CD4-positive, alpha-beta T cell treated with Interleukin-1 beta for 1 hour (primary cell): ENCODE measurements at places on chromosomes 2 and 18.

DNA sequence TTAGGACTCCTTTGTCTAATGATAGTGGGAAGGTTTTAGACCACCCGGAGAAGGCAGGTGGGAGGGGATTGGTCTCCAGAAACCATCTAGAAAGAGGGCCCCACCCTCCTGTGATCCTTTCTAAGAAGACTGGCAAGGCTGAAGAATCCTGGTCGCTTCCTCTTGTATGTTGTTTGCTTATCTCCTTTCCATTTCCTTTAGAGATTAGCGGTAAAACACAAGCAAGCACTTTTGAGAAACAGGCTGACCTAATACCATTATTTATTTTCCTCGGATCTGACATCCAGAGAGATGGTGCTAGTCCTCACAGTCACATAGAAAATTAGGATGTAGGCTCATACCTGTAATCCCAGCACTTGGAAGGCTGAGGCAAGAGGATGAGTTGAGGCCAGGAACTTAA is 45.2 kb upstream of the SPRED2 start:
- no peak for DNase-seq

DNA sequence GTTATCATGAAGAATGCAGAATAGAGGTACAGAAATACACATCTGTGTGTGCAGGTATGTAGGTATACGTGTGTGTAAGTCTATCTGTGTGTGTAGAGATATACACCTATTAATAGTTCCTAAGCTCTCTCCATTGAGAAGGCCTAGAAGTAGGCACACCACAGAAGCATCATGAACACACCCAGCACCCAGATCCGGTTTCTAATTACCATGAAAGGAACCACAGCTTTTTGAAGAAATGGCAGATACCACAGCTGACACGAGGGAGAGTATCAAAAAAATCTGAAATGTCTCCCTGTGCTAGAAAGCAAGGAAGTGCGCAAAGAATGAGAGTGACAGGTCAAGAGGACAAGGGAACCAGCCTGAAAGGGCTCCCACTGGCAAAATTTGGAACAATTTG is 27.7 kb upstream of the AP1S3 start:
- DNase-seq: peak; percentile 9

DNA sequence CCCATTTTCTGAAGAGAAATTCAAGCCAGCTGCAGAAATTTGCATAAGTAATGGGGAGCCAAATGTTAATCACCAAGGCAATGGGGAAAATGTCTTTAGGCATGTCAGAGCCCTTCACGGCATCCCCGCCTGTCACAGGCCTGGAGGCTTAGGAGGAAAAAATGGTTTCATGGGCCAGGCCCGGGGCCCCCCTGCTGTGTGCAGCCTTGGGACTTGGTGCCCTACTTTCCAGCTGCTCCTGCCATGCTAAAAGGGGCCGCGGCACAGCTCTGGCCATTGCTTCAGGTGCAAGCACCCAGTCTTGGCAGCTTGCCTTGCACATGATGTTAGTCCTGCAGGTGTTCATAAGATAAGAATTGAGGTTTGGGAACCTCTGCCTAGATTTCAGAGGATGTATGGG is 1235.7 kb downstream of the DPP10 start:
- no peak for DNase-seq

DNA sequence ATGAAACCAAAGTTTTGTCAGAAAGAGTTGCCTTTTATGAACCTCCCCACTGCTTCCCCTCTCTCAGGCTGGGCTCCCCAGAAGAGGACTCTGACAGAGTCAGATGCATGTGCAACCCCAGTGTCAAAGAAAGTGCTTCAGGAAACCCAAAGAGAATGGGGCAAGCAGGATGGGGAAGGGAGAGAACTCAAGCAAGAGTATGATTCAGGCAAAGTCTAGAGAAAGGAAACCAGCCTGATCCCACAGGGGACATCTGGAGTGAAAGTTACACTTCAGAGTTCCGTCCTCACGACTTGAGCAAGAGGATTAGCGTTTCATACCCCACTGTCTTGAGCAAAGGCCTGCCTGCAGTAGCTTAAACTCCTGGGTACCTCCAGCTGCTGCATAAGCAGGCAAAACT is 51.8 kb upstream of the EPC2 start:
- no peak for DNase-seq

DNA sequence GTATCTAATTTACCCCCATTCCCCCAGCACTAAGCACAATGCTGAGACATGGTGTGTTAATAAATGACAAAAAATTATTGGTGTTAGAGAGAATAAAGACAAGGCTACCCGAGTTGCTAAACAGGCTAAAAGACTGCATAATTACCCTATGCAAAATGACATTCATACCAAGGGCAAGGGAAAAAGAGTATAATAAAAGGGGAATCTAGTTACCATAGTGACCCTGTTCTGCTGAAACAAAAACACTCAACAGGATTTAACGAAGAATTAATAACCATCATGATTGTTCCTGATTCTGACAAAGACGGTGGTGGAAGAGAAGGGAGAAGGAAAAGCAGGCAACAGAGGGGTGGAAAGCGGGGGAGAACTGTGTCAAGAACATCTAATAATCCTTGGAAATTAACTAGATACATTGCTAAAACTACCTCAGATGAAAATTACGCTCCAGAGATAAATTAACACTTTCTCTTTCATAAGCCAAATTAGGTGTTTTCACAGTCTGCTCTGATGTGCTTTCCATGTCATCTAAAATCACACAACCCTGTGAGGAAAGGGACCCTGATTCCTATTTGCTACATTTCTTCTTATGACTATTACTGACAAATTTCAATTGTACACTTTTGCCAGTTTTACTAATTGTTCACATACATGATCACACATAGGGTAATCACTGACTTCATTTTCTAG is 25.5 kb downstream of the TTR start:
- DNase-seq: no peak

GRCh38 chr18:51610481-51610880 is 413.0 kb upstream of the MEX3C start:
- no peak for DNase-seq

GRCh38 chr2:24915175-24915574 is 4.9 kb downstream of the ADCY3 start:
- no peak for DNase-seq

- no peak for DNase-seq
These were observed 11.3 kb downstream of the SMAD7 start for GRCh38 chr18:48939205-48940097.

GRCh38 chr2:212330263-212330662 is 208.3 kb downstream of the ERBB4 start:
- no peak for DNase-seq

DNA sequence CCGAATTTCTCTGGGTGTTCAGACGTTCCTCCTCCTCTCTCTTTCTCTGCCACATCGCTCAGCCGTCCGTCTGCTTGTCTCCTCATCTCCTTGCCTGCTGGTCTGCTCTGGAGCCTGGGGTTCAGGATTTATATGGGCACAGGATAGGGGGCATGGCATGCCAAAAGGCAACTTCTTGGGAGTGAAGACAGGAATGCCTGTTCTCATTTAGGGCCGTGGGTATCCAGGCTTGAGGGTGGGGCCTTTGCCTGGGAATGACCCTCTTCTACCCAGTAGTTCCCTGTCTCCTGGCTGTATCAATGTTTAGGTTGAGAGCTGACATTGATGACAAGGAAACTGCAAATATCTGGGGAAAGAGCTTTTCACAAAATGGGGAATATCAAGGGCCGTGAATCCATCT is 98.0 kb downstream of the HRH4 start:
- DNase-seq: no peak

GRCh38 chr2:113768770-113769169 is 12.3 kb upstream of the SLC35F5 start:
- no peak for DNase-seq

- no peak for DNase-seq
These were observed 189.6 kb upstream of the TNP1 start for GRCh38 chr2:217049422-217049821.

- DNase-seq: no peak
These were observed 74.9 kb upstream of the APCDD1 start for GRCh38 chr18:10379522-10379921.

GRCh38 chr2:121638333-121638732 is 10.9 kb downstream of the CLASP1 start:
- no peak for DNase-seq

- DNase-seq: no peak
These were observed 17.1 kb upstream of the B3GNT2 start for GRCh38 chr2:62178741-62179271.

DNA sequence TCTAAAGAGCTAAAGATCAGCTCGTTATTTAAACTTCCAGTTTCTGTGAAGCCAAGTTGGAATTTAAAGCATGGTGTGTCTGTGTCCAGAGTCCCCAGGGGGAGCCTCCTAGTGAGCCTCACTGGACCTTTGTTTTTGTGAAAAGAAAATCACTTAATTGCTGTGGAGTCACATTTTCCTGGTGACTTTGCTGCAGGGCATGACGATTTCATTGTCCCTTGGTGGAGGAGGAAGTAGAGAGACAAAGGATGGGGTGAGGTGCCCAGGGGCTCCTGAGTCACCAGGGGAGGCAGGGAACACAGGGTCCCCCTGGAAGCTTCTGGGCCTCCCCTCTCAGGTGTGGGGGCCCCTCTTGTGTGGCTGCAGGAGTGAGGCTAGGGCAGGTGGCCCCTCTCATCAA is 19.7 kb downstream of the ATP6V1C2 start:
- DNase-seq: no peak

DNA sequence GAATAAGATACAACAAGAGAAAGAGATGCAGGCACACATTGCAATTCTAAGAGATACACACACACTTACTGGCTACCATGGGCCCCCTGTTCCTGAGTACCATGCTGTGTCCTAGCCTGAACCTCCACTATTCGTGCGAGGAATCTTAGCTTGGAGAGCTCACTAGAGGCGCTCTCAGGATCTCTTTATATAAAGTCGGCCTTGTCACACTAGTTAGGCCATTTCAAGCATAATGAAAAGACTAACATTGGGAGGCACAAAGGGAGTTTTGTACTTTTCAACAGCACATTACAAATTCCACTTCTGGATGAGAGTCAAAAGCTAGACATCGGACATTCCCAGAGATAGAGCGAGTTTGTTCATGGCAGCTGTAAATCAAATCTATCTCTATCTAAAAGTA is 365.2 kb downstream of the DSEL start:
- DNase-seq: no peak

- no peak for DNase-seq
These were observed 33.5 kb upstream of the IL1R1 start for GRCh38 chr2:102109016-102109415.

GRCh38 chr2:28822036-28822435 is 11.4 kb downstream of the SPDYA start:
- no peak for DNase-seq

GRCh38 chr2:190318931-190319554 is 583 bp downstream of the HIBCH start:
- peak; percentile 4 for DNase-seq
